ENCODE measurements at places on chromosomes 2 and 18. TPM values are rescaled to one million over a fixed set of nuclear protein-coding genes. Genes with fewer than 3 reads are reported as not detected.

GRCh38 chr18:10188971-10189810 lies 265.2 kb upstream of the APCDD1 start:
- no peaks in the 10 kb centered on the region for H3K4me1 ChIP-seq
- no peak for DNase-seq
- H3K36me3 ChIP-seq = no peaks in the 10 kb centered on the region
- no peak overlapping the region for H3K27ac ChIP-seq
- no peaks in the 10 kb centered on the region for H3K27me3 ChIP-seq

- no peak overlapping the region for H3K4me3 ChIP-seq
- no peaks in the 10 kb centered on the region for H3K36me3 ChIP-seq
- no peaks in the 10 kb centered on the region for H3K4me1 ChIP-seq
- no peaks in the 10 kb centered on the region for H3K27me3 ChIP-seq
- H3K27ac ChIP-seq = no peak overlapping the region
Measured at GRCh38 chr2:210262036-210262435, 36.8 kb upstream of the ACADL start.

The UPP2 gene
- not detected for total RNA-seq

The TUBB6 gene
- 997 TPM for total RNA-seq
